Stimulated activated CD4-positive, alpha-beta T cell treated with anti-CD3 and anti-CD28 coated beads, Interleukin-12 subunit alpha, Interleukin-12 subunit beta, amount 100 ng/mL, for 4 hours (primary cell): ENCODE measurements at places on chromosomes 12 and 14.

DNA sequence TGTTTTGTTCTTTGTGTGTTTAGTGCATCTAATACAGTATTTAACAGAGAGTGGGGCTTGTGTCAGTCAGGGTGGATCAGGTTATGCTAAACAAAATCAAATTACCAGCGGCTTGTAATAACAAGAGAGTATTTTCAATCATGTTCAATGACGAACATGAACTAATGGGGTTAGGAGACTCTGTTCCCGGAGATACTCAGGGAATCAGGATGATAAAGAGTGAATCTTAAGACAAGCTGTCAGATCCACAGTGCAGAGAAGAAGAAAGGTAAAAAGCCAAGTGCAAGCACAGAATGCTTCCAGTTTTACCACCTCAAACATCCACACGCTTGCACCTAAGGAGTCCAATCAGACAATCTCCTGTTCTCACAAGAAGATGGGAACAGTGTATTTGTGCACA, 1331.5 kb upstream of the TMEM132C start:
- no peak for DNase-seq

GRCh38 chr14:55248411-55248810, 22.8 kb upstream of the FBXO34 start:
- no peak for DNase-seq

- no peak for DNase-seq
Measured at GRCh38 chr14:55136885-55137786, 8.1 kb downstream of the LGALS3 start.

GRCh38 chr12:127340381-127340780, 926.6 kb upstream of the TMEM132C start:
- DNase-seq: no peak

DNA sequence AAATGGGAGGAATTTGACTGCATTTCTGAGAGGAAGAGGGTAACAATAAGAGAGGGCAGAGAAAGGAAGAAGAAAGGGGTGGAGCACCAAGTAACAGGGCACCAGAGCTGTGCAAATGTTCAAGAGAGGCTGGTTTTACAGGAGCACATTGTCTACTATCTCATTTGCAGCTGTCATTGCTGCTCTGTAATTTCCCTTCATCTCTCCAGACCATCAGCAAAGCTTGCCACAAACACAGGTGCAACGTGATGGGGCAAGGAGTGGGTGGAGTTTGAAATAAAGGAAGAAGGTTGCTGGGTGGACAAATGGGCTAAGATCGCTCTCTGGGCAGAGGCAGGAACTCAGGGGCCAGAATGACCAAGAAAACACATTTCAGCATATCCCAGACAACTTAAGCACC, 47.9 kb upstream of the PLEKHG6 start:
- DNase-seq: no peak

GRCh38 chr12:124480469-124481256, 86.7 kb downstream of the NCOR2 start:
- no peak for DNase-seq

DNA sequence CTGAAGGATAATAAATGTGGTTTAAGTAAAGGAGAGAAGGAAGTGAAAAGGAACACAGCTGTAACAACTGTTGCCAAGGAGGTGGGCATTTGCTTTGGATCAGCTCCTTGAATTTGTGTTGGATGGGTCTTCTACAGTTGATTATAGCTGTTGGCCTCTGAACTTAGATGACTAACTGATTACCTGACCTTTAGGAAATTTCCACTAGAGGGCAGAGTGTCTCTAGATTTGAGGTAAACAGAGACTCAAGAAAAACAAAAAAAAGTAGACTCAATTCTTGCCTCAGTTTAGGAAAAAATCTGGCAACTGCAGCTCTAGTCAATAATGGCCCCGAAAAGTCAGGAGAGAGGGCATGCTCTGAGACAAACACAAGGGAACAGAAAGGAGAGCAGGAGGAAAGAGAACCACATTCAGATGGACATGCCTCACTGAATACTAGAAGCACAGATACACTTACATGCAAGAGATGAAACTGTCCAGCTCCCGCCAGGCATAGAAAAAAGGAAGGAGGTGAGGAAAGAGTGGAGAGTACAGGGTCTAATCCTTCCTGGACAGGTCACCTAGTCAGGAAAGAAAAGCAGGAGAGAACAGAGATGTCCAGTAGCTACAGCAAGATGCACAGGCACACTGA, 20.6 kb downstream of the COX14 start:
- no peak for DNase-seq

- DNase-seq: no peak
Measured at GRCh38 chr14:92516966-92517506, 3.5 kb downstream of the RIN3 start.

GRCh38 chr12:125988545-125988944, 923.3 kb downstream of the AACS start:
- no peak for DNase-seq

DNA sequence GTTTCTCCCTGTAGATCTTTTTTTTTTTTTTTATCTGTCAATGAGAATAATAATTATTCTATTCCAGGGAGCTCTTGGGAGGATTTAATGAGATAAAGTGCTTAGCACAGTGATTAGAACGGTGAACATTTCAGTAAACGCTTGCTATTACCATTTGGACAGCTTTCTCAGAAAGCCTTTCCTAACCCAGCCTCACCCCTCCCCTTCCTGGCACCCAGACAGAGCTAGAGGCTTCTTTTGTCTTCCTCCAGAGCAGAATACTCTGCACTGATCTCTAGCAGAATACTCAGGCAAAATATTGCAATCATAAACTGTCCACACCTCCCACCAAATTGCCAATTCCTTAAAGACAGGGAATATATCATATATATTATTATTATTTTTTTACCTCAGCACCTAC, 66.6 kb downstream of the ERGIC2 start:
- no peak for DNase-seq

- DNase-seq: no peak
Measured at GRCh38 chr12:105030820-105031807, 45.0 kb downstream of the NOPCHAP1 start.

DNA sequence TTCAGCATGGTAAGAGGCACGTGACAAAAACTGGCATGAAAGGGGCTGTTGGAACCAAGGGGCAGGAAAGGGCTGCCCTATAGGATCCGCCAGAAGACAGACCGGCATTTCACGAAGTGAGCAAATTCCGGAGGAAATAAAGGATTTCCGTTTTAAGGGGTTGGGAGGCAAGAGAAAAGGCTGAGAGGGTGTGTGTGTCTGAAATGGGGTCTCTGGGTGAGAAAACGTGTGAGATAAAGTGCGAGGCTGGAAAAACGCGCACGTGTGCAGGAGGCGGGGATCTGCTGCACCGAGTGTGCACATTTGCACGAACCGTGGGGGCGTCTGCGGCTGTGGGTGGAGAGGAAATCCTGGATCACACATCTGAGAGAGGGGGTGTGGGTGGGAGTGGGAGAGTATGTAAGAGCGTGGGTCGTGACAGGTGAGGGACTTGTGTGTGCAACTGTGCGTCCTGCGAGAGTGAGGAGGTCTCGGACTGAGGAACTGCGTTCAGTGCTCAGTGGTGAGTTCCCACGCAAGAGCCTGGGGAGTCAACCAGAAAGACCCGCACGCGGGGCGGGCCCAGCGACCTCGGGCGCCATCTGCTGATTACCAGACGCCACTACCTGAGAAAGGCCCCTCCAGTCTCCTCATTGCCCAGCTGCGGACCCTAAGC, 37.0 kb upstream of the P2RX7 start:
- DNase-seq: peak; percentile 75

GRCh38 chr14:83960832-83961512, 1569.0 kb upstream of the FLRT2 start:
- DNase-seq: no peak

DNA sequence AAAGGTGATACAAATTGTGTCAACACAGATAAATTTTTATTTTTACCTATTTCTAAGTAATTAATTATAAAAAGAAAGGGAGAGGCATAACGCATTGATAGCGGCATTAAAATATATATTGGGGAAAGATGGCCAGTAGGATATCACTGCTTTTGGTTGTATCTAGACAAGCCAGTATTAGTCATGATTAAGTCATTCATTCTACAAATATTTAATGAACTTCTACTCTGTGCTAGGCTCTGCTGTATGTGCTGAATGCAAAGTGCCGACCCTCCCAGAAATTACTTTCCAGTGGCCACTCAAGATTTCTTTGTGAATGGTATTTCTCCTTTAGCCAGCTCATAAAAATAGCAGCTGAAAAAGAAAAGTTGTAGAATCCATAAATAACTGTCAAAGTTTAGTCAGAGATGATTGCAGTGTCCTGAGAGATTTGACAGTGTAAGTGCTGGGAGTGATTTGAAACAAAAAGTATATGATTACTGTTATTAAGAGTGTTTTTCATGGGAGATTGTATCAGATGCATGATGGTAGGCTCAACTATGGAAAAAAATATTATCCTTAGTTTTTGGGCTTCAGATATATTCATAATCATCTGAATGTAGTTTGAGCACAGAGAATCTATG, 133.2 kb downstream of the MGAT4C start:
- no peak for DNase-seq

GRCh38 chr12:97404543-97404942, 58.1 kb upstream of the RMST start:
- DNase-seq: no peak

- no peak for DNase-seq
Measured at GRCh38 chr14:96587823-96588385, 85.7 kb downstream of the PAPOLA start.

DNA sequence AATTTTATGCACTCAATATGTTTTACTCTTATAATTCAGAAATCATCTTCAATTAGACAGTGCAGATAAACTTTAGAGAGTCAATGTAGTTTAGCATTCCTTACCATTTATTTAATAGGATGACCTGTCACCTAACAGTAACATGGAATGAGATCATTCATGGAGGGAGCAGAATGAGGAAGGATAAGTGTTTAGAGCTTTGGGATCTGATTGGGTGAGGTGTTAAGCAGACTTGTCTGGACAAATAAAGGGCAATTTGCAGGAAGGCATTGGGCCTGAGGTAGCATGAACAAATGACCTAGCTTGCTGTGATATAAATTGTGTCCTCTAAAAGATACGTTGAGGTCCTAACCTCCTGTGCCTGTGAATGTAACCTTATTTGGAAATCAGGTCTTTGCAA, 187.4 kb downstream of the C12orf42 start:
- no peak for DNase-seq

GRCh38 chr12:52892207-52892852, 12.5 kb downstream of the KRT8 start:
- DNase-seq: no peak

GRCh38 chr12:84805474-84805858, 107.1 kb downstream of the SLC6A15 start:
- DNase-seq: no peak

DNA sequence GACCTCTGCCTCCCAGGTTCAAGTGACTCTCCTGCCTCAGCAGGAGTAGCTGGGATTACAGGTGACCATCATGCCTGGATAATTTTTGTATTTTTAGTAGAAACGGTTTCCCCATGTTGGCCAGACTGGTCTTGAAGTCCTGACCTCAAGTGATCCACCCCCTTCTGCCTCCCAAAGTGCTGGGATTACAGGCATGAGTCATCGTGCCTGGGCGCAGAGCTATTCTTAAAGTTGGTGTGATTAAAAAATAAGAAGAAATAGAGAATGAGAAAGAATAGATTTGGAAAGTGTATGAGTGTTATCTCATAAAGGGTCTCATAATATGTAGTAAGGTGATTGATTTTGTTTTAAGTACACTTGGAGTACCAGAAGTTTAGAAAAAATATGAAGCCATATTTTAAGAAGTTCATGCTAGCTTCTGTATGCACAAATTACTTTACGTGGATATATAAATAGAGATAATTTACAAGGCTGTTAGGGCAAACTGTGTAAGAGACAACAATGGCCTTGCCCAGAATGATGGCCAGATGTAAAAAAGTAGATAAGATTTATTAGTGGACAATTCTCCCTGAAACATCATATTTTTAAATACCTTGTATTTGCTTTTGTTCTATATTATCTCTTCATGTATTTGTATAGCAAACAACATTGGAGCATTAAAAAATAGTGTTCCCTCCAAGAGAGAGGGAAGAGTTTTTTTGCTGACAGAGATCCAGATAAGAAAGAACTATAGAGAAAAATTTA, 1108.5 kb downstream of the SLC16A7 start:
- no peak for DNase-seq

DNA sequence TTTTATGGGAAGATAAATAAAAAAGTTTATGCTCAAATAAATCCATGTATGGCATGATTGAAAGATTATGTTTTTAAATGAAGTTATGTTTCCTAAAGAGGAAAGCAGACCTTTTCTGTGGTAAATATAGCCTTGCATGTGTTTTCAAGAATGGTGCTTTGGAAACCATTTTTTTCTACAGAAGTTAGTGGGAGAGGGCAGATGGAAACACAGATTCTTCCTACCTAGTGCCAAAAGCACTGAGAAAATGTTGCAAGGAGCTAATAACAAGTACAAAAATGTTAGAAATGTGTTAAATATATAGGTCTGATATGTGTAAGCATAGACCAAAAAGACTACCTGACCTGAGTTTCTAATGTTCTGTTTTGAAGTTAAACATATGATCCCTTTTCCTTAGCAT, 24.3 kb downstream of the TECPR2 start:
- no peak for DNase-seq

GRCh38 chr14:31219169-31219568, 11.6 kb upstream of the HECTD1 start:
- no peak for DNase-seq

GRCh38 chr14:84228702-84229101, 1301.2 kb upstream of the FLRT2 start:
- no peak for DNase-seq

DNA sequence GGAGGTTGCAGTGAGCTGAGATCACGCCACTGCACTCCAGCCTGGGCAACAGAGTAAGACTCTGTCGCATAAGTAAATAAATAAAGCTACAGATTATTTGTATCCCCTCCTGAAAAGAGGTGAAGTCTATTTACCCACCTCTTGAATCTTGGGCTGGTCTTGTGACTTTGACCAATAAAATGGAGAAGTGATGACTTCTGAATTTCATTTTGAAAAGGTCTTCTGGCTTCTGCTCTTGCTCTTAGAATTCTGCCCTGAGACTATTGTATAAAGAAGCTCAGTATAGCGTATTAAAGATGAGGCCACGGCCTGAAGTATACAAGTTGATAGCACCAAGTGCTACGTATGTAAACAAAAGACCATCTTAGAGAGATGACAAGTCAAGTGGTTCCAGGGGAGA, 88.3 kb upstream of the AMN1 start:
- DNase-seq: no peak

DNA sequence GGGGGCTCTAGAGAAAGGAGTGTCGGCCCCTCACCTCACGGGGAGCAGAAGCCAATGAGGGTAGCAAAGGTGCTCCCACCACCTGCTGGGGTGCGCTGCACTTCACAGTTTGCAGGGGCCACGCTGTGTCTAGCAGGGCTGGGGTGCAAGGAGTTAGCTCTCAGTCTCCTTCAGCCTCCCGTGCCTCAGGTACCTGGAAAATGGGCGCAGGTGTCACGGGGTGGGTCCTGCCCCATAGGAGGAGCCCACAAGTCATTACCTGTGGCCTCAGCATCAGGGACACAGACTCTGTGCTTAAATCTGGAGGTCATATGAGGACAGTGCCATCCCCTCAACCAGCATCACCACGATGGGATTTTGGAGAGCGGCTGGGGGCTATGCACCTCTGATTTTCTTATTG, 326.7 kb downstream of the ADGRD1 start:
- DNase-seq: no peak

- no peak for DNase-seq
Measured at GRCh38 chr12:130461447-130461815, 123.7 kb downstream of the PIWIL1 start.
